Kidney (tissue), 22 donors: ENCODE measurements at places on chromosomes 2 and 18. TPM values are rescaled to one million over a fixed set of nuclear protein-coding genes. Genes with fewer than 3 reads are reported as not detected.

Gene SCN3A
- 6.3 TPM for total RNA-seq

Gene ZNF892
- 6.2 TPM for total RNA-seq

Gene UGT1A8
- not detected for total RNA-seq

Gene OR6B2
- total RNA-seq: not detected

Gene BUB1
- 1.8 TPM for total RNA-seq

Gene ACAA2
- 115 TPM for total RNA-seq

Gene DPP10
- total RNA-seq: not detected

Gene WDSUB1
- total RNA-seq: 11.6 TPM

Gene TNFRSF11A
- total RNA-seq: 5.4 TPM

Gene LIMS3
- total RNA-seq: 1.5 TPM

Gene IL18R1
- total RNA-seq: 14.9 TPM

Gene TUBA3E
- not detected for total RNA-seq

Gene CCDC102B
- total RNA-seq: 6.8 TPM

Gene HMSD
- 1.4 TPM for total RNA-seq

Gene IL36G
- total RNA-seq: not detected

Gene SPR
- total RNA-seq: 29.9 TPM

Gene ASTL
- total RNA-seq: not detected

Gene SGPP2
- total RNA-seq: 89.8 TPM

Gene PROKR1
- not detected for total RNA-seq

Gene INHA
- total RNA-seq: 1.2 TPM

Gene HTR2B
- total RNA-seq: 3.0 TPM

Gene STRN
- 42.7 TPM for total RNA-seq

Gene CCDC74A
- 9.5 TPM for total RNA-seq

Gene EFHD1
- 129 TPM for total RNA-seq

Gene CTAGE1
- not detected for total RNA-seq

Gene DSEL
- total RNA-seq: 6.4 TPM

Gene SPATA3
- total RNA-seq: not detected

Gene C18orf32
- total RNA-seq: 58.6 TPM

Gene EVX2
- not detected for total RNA-seq

Gene CELF4
- total RNA-seq: 0.85 TPM

Gene DSG1
- total RNA-seq: not detected

Gene PPP1R1C
- 2.5 TPM for total RNA-seq

Gene UGT1A5
- 2.1 TPM for total RNA-seq

Gene SIX3
- 0.16 TPM for total RNA-seq

Gene PARD3B
- total RNA-seq: 29.6 TPM

Gene CERKL
- 8.0 TPM for total RNA-seq

Gene TNP1
- total RNA-seq: not detected

Gene PLGLB1
- total RNA-seq: 4.1 TPM

Gene EDAR
- total RNA-seq: 3.1 TPM

Gene TGFBRAP1
- total RNA-seq: 25.8 TPM
